T-cell (primary cell): ENCODE measurements at places on chromosomes 4 and X.
A peak's percentile ranks its signal among the peaks of the same experiment; 100 is the strongest.

DNA sequence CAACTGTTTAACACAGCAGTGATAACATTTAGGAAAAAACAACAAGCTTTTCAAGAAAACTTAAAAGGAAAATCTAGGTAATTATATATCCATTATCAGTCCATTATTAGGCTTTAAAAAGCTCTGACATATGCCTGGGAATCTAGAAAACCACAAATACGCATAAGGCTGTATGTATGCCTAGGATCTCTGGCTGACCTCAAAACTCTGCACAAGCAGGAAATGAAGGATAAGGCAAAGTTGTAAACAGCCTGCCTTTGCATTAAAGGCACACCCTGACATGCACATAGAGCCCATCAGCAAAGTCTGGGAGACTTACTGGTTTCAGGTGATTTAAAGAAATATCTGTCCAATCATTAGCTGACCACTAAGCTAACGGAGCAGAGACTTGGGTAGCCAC, 14.0 kb downstream of the TIMP1 start:
- DNase-seq = no peak

DNA sequence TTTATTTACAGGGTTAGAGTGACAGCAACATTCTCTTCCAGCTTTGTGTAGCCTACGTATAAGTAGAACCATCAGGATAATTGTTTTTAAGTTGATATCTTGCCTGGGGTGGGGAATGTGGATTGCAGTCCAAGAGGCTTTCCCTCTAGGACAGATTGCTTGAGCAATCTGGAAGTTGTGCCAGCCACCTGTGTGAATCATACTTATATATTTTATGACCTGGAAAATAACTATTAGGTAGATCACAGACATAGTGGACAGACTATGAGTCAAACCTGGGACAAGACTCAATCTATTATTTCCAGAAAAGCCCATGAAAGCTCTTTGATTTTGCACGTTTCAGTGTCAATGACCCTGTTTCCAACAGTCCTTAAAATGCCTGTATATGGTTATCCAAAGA, 98.9 kb downstream of the TLL1 start:
- DNase-seq = no peak

DNA sequence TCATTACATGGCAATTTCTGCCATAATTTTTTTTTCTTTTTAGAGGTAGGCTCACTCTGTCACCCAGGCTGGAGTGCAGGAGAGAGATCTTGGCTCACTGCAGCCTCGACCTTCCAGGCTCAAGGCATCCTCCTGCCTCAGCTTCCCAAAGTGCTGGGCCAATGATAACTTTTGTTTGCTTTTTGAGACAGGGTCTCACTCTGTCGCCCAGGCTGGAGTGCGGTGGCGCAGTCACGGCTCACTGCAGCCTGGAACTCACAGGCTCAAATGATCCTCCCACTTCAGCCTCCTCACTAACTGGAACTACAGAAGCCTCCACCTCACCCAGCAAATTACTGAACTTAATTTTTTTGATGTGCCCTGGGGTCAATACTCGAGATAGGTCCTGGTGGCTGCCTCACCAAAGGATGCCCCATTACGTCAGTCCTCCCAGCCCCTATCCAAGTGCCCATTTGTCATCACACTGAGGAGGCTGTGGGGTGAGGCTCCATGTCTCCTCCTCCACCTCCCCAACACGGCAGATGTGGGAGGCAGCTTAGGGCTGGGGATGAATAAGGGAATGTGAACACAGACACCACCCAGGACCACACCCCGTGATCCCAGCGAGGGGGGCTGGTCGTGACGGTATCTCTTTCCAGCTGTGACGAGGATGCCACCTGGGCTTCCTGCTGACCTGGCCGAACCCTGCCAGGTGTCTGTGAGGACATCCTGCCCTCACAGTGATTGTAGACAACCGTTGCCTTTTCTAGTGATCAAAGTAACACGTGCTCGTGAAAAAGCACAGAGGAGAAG, 12.4 kb upstream of the NKX1-1 start:
- DNase-seq = no peak

GRCh38 chr4:20203508-20203907, 48.2 kb upstream of the SLIT2 start:
- DNase-seq = no peak

GRCh38 chr4:138938366-138938690, 77.3 kb upstream of the NOCT start:
- no peak for DNase-seq

DNA sequence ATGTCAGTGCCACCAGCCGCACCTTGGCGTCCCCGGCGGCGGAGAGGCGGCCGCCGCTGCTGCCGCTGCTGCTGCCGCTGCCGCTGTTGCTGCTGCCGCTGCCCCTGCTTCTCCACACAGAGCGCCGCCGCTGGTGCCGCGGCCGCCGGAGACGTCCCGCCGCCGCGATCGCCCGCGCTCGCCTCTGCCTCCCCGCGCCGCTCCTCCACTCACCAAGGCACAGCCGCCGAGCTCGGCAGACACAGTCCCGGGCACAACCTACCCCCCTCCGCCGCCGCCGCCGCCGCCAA, at the start of gene PPP3CA:
PPP3CA (minus strand) TSS at position 260 of the 290 bp plus-strand sequence.
- no peak for DNase-seq

DNA sequence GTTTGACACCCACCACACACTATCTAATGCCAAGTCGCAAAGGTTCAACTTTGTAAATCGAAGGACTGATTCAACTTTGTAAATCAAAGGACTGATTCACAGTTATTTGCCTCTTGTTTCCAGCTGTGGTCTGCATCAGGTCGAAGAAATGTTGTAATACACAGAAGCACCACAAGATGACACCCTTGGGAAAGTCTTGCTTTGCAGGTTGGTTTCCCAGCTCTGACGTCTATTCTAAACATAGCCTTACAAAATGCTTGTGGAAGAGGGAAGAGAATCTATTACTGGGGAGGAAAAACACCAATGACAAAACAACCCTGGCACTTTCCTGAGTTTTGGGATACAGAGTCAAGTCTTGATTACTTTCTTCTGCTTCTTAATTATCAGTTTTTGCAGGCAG, 35.3 kb downstream of the SUPT20HL1 start:
- peak; percentile 79 for DNase-seq

DNA sequence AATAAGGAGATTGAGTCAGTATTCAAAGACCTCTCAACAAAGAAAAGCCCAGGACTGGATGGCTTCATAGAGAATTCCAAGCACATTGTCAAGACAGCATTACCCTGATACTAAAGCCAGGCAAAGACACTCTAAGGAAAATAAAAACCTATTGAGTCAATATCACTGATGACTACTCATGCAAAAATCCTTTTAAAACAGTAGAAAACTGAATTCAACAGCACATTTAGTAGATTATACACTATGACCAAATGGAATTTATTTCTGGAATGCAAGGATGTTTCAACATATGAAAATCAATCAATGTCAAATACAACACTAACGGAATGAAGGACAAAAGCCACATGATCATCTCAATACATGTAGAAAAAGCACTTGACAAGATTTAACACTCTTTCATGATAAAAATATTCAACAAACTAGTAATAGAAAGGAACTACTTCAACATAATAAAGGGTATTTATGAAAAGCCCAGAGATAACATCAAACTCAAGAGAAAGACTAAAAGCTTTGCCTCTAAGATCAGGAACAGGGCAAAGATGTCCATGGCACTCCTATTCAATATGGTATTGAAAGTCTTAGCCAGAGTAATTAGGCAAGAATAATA, 633.3 kb downstream of the ANKRD50 start:
- no peak for DNase-seq
